ENCODE measurements at places on chromosomes 5 and 9.

DNA sequence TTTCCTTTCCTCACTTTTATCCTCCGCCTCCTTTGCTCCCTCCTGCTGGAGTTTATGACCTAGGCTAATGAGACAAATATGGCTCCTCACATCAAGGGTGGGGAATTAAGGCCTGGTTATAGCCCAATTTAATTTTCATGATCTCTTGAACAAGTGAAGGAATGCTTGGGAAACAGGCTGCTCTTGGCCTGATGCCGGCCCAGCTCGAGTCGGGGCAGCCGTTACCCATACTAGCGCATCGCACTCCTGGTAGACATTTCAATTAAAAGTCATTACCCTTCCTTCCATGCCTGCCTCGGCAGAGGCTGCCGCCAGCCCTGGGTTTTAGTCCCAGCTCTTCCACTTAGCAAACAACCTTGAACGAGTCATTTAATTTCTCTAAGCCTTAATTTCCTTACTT is 425.7 kb downstream of the TMEM38B start:
- DNase-seq = no peak

GRCh38 chr9:3027210-3027609 is 183.3 kb upstream of the PUM3 start:
- no peak for DNase-seq

DNA sequence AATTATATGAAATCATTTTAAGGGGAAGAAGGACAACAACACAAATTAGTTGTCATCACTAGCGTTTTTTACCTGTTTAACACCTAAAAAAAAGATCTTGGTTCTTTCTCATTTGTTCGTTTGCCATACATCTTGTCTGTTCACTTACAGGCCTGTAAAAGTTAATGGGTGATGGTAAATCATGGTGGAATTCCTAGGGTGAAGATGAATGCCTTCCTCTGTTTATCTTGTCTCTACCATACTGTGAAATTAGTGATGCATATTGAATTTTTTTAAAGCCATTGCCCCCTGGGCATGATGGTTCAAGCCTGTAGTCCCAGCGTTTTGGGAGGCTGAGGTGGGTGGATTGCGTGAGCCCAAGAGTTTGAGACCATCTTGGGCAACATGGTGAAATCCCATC is 46.6 kb downstream of the LRRTM2 start:
- DNase-seq = no peak

DNA sequence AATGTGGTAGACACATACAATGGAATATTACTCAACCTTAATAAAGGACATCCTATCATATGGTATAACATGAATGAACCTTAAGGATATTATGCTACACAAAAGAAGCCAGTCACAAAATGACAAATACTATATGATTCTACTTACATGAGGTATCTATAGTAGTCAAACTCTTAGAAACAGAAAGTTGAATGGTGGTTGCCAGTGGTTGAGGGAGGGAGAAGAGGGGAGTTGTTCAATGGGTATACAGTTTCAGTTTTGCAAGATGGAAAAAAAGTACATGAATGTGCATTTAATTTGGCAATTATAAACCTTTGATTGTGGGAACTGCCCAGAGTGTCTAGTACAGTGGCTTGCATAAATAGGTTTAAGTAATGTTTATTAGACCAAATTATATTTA is 473.3 kb upstream of the ZNF608 start:
- DNase-seq = no peak

DNA sequence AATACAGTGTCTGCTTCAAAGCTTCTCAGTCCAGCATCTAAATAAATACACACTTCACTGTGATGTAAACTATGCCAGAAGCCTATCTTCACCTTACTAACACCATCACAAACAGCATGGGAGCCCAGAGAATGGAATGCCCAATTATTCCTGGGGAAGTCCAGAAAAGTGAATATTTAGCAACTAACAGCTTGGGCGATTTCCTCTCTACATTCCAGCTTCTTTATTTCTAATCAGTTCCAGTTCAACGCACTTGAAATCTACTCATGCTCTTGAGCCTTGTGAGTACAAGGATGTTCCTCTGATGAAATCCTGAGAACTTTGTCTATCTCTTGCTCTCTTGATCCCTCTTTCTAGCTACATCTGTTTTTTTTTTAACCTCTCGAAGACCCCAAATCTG is 100.4 kb upstream of the C9orf72 start:
- DNase-seq = no peak

DNA sequence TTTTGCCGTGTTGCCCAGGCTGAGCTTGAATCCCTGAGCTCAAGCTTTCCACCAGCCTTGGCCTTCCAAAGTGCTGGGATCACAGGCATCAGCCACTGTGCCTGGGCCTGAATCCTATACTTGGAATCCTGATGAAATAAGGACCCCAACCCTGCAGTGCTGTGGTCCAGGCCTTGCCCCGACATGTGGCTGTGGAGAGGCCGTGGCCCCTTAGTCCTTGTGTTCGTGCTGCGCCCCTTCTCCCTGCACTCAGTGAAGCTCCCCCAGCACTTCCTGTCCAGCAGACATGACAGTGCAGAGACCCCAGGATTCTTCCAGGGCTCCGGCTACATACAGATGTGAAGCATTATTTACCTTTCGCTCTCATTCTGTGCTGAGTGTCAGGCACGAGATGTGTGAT is 52.9 kb downstream of the EHMT1 start:
- no peak for DNase-seq

Measured in SK-N-MC (cell line).